BE2C (cell line): ENCODE measurements at places on chromosomes 5 and 9.
A peak's percentile ranks its signal among the peaks of the same experiment; 100 is the strongest.

DNA sequence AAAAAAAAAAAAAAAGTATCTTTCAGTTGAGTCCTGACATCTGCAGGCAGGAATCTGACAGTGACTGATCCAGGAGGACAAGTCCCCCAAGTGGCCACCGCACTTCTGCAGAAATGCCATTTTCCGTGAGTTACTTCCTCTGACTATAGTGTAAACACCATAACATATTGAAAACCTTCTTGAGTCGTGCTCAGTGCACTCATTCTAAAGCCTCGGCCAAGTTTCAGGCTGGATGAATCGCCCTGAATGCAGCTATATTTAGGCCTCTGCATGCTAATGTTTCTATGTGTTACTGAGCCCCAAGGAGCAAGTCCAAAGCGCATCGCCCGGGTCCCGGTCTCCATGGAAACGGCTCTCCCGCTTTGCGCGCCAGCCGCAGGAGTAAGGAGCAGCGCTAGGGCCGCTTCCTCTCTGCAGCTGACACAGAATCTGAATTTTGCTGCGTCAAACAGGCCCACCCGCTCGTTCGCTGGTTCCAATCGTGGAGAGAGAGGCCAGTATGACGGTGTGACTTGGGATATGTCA is 335.4 kb downstream of the MSX2 start:
- DNase-seq, result peak; percentile 45

DNA sequence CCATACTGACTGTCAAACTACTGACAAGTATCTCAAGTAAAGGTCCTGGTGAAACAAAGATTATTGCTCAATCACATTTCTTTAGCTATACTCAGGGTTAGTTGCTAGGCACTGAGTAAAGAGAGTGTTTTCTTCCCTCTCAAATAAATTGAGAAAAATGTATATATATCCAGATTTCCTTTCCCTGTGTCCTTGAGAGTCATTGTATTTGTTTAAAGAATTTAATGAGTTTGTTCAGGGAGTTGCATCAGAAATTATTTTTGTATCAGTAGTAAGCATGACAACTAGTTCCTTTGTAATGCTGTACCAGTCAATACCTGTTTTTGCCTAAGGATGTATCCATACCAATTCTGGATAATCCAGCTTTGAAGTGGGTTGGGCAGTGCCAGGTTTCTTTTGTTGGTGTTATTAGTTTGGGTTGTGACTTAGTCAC is 3.2 kb upstream of the ANKHD1 start:
- DNase-seq, result no peak

- DNase-seq, result peak; percentile 24
Measured at GRCh38 chr9:38641985-38642864, 21.8 kb upstream of the ANKRD18A start.

- no peak for DNase-seq
Measured at GRCh38 chr9:125075997-125076396, 67.3 kb downstream of the SCAI start.

- DNase-seq, result no peak
Measured at GRCh38 chr9:27473111-27473529, 51.0 kb upstream of the IFNK start.

DNA sequence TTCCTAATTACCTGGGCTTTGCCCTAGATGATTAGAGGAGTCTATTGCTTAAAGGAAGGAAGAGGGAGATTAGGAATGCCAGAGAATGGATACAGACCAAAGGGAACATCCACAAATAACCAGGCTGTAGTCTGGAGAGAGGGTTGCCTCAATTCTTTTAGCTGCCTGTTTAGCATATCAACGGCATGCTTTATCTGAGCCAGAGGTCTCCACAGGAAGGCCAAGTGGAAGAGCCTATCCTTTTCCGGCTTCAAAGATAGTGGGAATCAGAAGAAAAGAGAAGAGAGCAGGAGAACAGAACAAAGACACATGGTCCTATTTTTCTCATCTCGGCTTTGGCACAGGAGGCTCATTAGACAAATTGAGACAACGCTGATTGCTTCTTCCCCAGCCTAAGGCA is 142.4 kb downstream of the NMUR2 start:
- no peak for DNase-seq

GRCh38 chr5:80722916-80723315 is 68.1 kb upstream of the DHFR start:
- DNase-seq, result no peak

DNA sequence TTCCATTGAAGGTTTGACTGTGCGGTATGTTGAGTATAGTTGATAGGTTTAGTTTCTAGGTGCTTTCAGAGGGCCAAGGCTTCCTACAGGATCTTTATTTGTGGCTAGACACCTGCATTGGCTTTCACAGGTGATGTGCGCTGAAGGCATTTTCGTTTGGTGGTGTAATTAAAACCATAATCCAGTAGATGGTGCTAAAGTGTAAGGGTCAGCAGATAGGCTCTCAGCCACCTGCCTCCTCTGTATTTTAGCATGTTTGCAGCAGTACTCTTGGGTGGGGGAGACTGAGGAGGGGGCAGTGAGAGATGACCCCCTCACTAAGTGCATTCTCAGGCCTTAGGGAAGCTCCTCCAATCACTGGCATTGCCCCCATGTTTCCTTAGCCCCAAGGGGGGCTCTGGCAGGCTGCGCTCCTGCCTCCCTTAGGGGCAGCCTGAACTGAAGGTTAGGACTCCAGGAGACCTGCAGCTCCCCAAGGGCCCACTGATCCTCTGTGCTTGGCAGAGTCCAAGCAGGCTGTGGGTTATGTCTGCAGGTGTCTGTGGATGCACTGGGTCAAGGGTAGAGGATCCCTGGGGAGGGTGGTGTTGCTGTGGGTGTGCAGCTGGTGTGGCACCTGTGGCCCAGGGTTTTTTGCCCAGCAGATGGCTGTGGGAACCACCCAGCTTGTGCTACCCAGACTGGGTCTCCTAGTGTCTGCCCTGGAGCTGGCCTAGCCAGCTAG is 23.4 kb downstream of the CDK20 start:
- no peak for DNase-seq

- DNase-seq, result no peak
Measured at GRCh38 chr9:107260437-107261081, 22.5 kb upstream of the RAD23B start.

DNA sequence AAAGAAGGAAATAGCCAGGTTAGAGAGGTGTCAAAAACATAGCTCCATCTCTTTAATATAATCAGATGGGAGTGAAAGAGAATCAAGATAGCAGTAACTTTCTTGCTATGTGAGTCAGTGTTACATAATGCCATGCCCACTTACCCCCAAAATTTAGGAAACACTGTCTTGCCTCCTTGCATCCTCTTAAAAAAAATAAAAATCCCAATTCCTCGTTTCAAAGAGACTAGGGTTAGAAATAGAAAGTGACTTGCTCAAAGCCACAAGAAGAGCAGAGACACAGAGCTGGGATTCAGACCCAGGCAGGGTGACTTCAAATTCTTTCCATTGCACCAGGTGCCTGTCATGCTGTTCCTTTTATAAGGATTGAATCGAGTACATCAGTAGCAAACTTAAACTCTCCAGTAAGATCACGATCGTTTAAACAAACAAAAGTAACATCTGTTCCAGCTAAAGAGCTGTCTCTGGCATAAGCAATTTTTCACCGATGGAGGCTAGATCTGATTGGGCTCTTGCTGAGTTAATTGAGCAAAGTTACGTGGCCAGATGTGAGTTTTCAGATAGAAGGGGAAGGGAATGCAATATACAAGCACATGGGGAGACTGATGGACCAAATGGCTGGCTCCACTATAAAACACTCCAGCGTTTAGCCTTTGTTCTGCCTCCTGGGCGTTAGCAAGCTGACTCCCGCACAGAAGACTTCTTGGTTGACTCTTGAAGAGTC is 176.9 kb downstream of the PALM2AKAP2 start:
- DNase-seq, result no peak

GRCh38 chr9:124347206-124347967 is 67.9 kb downstream of the PSMB7 start:
- DNase-seq, result peak; percentile 42
